ENCODE measurements at places on chromosomes 1 and 21. TPM values are rescaled to one million over a fixed set of nuclear protein-coding genes. Genes with fewer than 3 reads are reported as not detected.

- ATAC-seq, result no peak
These were observed 231.6 kb downstream of the MRPL39 start for GRCh38 chr21:25375675-25376074.

DNA sequence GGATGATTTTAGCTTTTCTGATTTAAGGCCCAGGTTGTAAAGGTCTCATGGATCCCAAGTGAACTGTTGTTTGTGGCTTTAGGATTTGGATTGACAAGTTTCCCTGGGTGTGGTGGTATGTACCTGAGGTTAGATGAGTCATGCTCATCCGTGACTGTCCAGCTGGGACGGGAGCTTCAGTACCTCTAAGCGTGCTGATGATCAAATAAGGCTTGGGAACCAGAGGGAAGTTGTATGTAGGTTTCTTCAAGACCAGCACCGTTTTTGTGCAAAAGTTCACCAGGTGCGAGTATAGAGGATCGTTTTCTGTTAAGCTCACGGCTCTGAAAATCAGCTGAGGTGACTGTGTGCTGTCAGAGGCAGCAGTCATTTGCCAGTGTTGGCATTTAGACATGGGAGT is 19.8 kb downstream of the PLA2G2E start:
- no peak for ATAC-seq

GRCh38 chr1:3419415-3420204 is 34.9 kb upstream of the ARHGEF16 start:
- no peak for ATAC-seq

DNA sequence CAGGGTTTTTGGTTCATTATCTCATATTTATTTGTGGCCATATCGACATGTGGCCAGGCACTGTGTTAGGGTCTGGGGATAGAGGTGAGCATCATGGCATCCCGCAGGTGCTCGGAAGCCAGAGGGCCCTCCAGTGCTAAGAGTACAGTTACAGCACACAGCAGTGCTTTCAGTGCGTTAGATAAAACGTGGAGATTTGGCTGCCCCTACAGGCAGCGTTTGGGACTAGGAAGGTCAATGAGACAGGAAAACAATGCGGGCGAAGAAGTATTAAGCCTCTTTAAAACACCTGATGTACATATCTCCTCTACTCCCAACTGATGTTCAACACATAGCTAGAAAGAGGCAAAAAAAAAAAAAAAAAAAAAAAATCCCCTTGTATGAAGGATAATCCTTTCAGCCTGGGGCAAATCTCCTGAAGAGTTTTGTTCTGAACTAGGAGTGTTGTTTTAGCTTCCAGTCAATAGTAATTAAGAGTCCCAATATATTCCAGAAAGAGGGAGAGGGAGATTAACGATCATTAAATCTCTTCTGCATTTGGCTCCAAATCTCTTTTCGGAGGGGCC is 80.1 kb downstream of the CAPZB start:
- no peak for ATAC-seq

- no peak for ATAC-seq
These were observed 68.9 kb upstream of the PGBD5 start for GRCh38 chr1:230495076-230495475.

DNA sequence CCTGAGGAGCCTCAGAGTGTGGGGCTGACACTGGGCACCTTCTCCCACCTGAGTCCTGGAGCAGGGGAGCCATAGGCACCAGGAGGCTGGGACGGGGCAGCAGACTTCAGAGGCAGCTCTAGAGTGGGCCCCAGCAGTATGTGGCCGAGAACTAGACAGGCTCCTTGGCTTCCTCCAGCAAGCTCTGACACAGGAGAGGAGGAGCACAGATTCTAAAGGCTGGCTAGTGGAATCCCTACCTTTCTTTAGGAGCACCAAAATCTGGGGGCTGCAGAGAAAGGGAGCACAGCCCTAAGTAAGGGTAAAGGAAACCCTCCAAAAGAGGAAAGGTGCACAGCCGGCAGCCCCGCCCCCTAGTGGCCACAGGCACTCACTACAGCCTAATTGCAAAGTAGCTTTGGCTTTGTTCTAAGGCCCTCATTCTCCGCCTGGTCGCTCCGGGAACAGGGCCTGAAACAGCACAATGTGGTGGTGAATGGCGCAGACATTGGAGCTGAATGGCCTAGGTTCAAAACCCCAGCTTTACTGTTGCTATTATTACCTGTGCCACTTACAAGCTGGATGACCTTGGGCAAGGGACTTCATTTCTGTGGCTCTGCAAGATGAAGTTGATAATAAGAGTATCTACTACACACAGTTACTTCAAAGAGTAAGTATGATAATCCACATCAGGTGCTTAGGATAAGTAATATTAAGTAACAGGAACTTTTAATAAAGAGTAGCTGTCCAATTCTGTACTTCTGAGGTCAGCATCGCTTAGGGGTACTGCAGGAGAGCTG is 8.8 kb upstream of the GUCA2A start:
- peak; percentile 64 for ATAC-seq

- ATAC-seq, result no peak
These were observed 540.9 kb downstream of the LMO4 start for GRCh38 chr1:87869567-87869966.

- ATAC-seq, result no peak
These were observed 24.4 kb downstream of the HS2ST1 start for GRCh38 chr1:86938855-86939254.

DNA sequence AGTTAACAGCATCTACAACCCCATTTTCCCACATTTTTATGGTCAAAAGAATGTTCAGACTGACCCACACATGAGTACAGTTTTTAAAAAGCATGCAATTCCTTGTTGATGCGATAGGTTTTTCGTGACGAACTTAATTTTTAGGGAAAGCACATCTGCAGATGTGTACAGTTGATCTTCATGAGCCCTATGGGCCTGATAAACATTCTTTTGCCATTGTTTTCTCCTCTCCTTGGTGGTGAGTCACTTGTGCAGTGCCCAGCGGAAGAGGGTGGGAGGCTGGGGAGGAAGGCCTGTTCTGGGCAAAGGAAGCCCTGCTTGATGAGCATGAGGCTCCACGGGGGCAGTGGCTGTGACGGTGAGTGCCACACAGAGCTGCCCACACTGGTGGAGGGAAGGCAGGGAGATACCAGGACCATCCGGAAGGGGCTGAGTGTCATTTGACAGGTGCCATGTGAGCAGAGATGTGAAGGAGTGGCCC is 5.3 kb downstream of the ARF1 start:
- peak; percentile 69 for ATAC-seq

DNA sequence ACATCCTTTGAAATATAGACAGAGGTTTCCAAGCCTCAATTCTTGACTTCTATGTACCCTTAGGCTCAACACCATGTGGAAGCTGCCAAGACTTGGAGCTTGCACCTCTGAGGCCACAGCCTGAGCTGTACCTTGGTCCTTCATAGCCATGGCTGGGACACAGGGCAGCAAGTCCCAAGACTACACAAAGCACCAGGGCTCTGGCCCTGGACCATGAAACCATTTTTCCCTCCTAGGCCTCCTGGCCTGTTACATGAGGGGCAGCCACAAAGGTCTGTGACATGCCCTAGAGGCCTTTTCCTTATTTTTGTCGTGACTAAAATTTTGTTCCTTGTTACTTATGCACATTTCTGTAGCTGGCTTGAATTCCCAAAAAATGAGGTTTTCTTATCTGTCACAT is 953.1 kb upstream of the ADGRL4 start:
- no peak for ATAC-seq

- ATAC-seq, result no peak
These were observed 24.1 kb upstream of the TTF2 start for GRCh38 chr1:117036018-117036461.

DNA sequence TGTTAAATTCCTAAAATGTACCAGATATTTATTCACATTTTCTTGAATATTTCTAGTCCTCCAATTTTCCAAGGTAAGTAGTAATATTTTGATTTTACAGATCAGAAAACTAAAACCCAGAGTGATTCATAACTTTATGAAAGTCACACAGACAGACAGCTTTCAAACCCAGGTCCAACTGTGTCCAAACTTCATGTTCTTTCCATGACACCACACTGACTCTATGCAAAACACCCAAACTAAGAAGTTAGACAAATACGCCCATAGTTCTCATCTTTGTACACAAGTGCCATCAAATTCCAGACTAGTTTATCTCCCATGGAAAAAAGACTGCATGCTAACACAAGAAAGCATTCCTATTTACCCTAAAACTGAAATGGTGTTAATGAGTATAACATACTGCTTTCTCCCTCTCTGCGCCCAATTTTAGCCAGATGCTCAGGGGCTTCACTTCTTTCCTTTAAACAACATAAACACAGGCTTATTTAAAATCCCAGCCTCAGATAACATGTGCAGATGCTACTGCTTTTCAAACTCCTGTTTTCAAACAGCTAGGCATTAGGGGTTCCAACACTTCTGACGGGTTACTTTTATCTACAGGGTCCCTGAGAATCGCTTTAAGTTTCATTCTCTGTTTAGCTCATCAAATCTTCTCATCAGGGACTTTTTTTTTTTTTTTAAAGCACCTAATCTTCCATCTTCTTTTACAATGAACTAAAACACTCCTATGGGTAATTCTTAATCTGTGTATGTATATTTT is 44.6 kb downstream of the WASF2 start:
- ATAC-seq, result peak; percentile 82

- ATAC-seq, result no peak
These were observed 565 bp downstream of the WLS start for GRCh38 chr1:68231627-68232288.

DNA sequence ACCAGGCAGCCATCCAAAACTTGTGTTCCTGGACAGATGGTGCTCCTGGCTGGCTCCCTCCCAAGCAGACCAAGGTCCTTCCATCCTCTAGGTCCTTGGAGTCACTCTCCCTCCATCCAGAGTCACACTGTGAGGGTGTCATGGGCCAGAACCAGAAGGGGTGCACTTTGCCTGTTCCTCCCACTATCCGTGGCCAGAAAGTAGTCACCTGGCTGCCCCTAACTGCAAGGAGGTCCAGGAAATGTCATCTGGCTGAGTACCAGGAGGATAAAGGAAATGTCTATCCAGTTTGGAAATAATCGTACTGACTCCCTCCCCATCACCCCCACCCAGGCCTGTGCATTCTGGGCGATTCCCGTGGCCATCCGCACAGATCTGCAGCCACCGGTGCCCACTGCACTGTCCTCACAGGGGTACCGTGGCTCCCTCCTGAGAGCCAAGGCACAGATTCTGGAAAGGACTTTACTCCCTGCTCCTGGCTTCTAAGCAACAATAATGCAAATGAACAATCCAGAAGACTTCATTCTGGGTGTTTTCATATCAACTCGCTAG is 253.2 kb downstream of the NPHP4 start:
- ATAC-seq, result no peak

DNA sequence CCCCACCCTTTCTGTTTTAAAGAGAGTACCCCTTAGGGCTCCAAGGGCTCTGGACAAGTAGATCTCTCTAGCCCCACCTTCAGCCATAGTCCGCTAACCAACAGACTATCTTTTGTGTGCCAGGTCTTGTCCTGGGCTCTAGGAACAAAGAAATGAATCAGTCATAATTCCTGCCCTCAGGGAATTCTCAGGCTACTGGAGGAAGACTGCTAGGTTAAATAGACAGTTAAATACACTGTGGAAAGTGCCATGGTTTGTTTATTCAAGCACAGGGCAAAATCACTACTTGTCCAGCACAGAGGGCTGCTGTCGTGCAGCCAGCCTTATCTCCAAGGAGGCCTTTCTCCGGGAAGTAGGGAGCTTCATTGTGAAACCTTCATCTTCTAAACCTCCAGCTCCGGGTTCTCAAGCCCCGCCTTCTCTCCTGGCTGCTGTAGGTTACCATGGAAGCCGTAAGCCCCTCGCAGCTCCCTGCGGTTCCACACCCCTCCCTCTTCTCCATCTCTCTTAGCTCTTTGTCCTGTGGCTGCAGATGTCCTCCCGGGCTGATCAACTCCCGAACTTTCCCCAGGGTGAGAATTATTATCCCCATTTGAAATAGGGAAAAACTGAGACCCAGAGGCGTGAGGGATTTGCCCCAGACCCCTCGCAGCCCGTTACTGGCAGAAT is 29.8 kb downstream of the SHISAL2A start:
- ATAC-seq, result no peak

DNA sequence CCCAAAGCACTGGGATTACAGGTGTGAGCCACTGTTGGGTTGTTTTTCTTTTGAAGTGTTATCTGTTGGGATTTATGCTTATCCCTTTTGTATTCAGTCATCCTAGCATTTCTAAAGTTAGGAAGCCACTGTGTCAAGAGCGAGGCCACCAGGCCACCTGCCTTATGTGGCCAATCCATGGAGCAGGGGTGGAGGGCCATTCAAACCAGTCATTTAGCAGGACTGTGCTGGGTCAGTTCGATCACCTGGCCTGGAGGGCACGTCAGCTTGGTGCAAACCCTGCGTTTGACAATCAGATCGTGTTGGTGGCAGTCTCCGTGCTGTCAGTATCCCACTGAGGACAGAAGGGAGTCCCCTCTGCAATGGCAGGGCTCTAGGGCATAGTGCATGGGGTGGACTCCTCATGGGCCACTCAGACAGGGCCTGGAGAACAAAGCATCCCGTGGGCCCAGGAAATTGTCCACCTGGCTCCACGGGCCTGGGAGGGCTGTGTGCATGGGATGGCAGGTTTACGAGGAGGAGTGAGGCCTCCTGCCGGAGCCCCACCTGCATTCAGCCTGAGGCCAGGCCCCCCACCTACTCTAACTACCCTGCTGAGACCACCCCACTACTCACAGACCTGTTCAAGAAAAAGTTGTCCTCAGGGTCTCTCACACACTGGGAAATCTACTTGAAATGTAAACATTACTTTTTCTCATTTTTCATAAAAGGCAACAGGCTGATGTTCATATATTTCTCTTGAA is 242.3 kb downstream of the SDCCAG8 start:
- no peak for ATAC-seq

- ATAC-seq, result no peak
These were observed 392.5 kb upstream of the PTBP2 start for GRCh38 chr1:96329121-96329520.

DNA sequence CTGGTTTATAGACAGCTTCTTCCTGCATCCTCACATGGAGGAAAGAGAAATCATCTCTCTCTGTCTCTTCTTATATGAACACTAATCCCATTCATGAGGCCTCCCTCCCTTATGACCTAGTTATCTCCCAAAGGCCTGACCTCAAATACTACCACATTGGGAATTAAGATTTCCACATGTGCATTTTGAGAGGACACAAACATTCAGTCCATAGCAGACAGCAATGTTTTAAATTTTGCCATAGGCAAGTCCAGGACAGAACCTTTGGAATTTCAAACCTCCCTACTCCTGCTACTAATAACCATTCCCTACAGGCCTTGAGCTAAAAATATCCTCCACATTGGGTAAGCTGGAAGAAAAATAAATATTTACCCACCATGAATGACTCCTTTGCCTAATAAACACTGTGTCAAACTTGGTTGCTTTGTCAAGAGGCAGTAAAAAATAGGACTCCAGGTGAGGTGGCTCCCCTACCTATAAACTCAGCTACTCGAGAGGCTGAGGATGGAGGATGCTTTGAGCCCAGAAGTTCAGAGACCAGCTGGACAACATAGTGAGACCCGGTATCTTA is 113.7 kb downstream of the ZNF281 start:
- no peak for ATAC-seq

GRCh38 chr21:14900058-14900457 is 164.7 kb downstream of the NRIP1 start:
- no peak for ATAC-seq

Gene C1orf56
- 1.2 TPM for total RNA-seq

Gene MPL
- not detected for total RNA-seq

Gene ANXA9
- total RNA-seq, result 0.19 TPM

Gene HRNR
- total RNA-seq, result not detected

Gene CSF1
- total RNA-seq, result 95.4 TPM

Gene NSUN4
- total RNA-seq, result 24.5 TPM
